ENCODE measurements at places on chromosomes 5 and 9.
A peak's percentile ranks its signal among the peaks of the same experiment; 100 is the strongest.

DNA sequence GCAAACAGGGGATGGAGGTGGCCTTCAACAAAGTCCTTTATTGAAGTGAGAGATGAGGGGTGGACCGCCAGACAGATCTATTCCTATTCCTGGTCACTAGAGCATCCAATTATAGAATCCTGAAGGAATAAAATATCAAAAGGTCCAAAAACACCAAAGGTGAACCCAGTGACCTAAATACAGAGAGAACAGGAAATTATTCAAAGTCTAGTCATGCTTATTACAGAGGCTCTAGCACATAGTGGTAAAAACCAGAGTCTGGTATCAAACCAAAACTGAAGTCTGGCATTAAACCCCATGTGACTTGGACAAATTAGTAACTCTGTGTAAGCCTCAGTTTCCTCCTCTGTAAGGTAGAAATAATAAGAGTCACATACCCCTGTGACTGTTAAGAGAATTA lies 100.5 kb upstream of the SNX2 start:
- DNase-seq, result no peak

GRCh38 chr9:128835246-128836210 lies 5.9 kb upstream of the SPOUT1 start:
- no peak for DNase-seq

DNA sequence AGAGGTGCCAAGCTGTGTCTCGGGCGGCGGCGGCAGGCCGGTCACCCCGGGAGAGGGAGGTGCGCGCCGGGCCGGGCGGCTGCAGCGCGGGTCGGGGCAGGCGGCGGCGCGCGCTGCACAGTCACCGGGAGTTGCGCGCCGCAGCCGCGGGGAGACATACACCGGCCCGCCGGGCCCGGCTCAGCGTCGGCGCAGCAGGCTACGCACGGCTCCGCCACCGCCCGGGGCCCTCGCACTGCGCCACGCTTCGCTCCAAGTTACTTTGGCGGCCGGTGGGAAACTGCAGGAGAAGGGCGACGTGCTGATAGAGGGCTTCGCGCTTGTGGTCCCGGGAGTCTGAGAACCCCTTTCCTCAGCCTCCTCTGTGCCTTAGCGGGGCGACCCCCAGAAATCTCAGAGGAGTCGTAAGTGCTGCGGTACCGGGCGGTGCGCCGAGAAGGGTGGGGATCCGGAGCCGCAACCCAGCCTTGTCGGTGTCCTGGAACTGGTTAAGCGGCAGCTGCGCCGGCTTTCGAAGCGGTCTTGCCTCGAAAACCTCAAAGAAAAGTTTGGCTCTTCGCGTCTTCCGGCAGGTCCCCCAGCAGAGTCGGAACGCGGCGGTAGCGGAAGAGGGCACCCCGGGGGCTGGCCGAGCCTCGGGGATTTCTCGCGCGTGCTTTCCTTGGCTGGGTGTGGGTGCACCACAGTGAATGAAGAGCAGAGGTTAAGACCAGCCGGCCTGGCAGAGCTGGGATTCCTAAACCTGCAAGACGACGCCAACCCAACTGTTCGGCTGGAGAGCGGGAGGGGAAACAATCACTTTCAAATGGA lies at the start of gene EFNA5:
EFNA5 (minus strand) TSS at position 6 of the 810 bp plus-strand sequence.
- peak; percentile 25 for DNase-seq

DNA sequence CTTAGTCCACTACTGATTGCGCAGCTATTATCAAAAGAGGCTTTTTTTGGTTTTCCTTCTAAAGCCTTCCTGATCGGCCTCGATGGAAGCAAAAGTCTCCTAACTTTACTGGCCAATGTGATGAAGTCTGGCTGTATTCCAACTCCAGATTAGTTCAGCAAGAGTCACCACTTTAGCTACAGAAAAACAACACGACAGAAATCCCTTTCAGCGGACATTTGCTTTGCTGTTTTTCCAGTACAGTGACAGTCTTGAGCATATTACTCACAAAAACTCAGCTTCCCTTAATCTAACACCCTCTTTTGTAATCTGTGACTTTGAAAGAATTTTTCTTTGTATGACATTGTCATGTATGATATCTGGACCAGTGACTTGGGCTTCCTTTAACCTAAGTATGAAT lies 95.7 kb downstream of the HOMER1 start:
- no peak for DNase-seq
